ENCODE measurements at places on chromosomes 1 and 21.

DNA sequence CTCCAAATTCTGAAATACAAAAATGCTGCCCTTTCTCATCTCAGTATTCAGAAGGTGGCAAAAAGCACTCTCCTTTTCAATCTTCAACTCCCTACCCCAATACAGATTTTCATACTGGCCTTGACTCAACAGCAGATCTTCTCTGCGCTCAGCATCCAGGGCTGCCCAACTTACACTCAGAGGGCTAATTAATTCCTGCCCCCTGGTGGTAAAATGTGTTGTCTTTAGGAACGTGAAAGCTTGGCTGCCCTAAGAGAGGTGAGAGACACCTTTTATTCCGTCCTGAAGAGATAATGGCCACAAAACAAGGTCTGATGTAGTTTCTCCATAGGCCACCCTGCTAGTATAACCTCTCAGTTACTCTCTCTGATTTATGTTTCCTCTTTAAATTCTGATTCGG, 25.0 kb downstream of the KRTAP24-1 start:
- no peak for DNase-seq

DNA sequence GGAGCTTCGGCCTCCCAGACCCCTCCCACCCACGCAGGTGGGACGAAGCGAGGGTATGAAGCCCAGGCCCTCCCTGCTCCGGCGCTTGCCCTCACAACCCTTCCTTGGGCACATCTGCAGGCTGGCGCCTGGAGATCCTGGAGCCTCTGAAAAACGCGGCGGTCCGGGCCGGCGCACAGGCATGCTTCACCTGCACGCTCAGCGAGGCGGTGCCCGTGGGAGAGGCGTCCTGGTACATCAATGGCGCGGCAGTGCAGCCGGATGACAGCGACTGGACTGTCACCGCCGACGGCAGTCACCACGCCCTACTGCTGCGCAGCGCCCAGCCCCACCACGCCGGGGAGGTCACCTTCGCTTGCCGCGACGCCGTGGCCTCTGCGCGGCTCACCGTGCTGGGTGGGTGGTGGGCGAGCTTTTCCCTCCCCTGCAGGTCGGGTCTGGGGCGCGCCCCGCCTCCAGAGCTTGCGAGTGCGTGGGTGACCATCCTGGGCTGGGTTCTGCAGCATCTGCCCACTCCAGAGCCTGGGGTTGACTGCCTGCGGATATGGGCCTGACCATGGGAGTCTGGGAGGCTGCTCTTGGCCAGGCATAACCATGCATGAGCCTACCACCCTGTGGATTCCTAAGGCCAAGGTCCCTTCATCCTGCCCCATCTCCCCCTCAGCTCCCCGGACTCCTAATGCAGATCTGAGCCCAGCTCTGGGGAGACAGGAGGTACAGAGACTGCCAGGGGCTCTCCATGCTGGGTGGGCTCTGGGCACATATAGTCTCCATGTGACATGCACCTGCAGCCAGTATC, 89.8 kb downstream of the TRIM11 start:
- DNase-seq = no peak

GRCh38 chr1:204706838-204707509, 21.4 kb upstream of the LRRN2 start:
- DNase-seq = no peak

DNA sequence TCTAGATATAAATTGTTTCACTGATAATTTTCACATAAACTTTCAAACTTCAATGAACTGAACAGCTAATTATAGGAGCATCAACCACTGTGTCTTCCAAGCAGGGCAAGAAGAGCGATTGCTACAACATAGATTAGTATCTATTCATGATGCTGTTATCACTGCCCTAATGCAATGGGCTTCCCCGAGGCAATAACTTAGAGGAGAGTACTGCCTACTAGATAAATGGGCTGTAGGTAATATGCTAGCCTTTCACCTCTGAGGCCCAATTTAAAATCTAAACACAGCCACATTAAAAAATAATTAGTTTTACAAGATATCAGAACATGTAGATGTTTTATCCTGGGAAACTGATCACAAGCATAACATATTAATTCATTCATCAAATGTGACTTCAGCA, 318.0 kb downstream of the VAV3 start:
- DNase-seq = no peak

- DNase-seq = no peak
Measured at GRCh38 chr1:183022202-183023145, 746 bp upstream of the LAMC1 start.

DNA sequence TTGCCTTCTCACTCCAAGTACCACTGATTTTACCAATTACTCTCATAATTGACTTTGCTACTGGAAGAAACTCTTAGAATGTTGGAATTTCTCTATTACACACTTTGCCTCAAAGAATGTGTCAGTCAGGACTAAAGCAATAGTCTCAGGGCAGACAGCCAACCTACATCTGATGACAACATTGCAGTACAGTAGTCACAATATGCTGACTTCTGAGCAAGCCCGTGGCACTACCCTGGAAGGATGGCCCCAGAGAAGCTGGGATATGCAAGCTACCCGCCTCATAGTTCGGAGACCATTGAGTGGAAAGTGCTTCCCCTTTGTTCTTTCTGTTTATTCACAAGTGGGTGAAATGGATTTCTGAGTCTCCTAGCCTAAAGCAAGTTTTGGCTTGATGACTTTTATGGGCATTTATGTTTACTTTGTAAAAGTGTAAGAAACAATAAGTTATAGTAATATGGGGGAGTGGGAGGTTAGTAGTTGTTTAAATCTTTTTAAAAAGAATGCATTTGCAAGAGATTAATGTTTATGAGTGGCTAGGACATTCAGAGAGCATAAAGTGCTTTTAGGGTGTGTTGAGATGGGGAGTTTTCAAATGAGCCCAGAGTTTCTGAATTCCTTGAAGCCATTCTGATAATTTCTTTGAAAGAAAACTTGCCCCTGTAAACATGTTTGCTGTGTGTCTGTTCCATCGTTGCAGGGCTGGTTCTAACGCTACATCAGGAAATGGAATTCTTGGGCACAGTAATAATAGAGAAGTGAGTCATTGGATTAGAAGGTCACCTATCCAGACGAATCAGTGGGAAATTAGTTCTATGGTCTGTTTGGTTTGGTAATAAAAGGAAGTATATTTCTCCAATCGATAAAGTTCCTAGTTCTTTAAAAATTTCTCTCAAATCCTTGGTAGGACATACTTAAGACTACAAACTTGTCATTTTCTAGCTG, 63.8 kb downstream of the LMO4 start:
- no peak for DNase-seq

- no peak for DNase-seq
Measured at GRCh38 chr1:245039196-245039595, 115.6 kb upstream of the KIF26B start.

GRCh38 chr1:190207733-190208132, 269.9 kb downstream of the BRINP3 start:
- no peak for DNase-seq
